ENCODE measurements at places on chromosomes 5 and 9. TPM values are rescaled to one million over a fixed set of nuclear protein-coding genes. Genes with fewer than 3 reads are reported as not detected.

ROPN1L gene
- 2.4 TPM for total RNA-seq

CCDC171 gene
- total RNA-seq = 2.5 TPM

OTP gene
- total RNA-seq = not detected

CRHBP gene
- total RNA-seq = not detected

PCA3 gene
- total RNA-seq = not detected

Measured in activated CD8-positive, alpha-beta memory T cell treated with anti-CD3 and anti-CD28 coated beads, Interleukin-2, amount 10 ng/mL, durations not matched to agents 7 days and 5 days (primary cell).